Progenitor cell of endocrine pancreas (in vitro differentiated cells): ENCODE measurements at places on chromosomes 12 and 14. TPM values are rescaled to one million over a fixed set of nuclear protein-coding genes. Genes with fewer than 3 reads are reported as not detected.

- no peak overlapping the region for H3K4me3 ChIP-seq
- DNase-seq = no peak
- no peak overlapping the region for H3K27ac ChIP-seq
- H3K27me3 ChIP-seq = no peaks in the 10 kb centered on the region
These were observed 12.1 kb downstream of the NUAK1 start for GRCh38 chr12:106126441-106127337.

DNA sequence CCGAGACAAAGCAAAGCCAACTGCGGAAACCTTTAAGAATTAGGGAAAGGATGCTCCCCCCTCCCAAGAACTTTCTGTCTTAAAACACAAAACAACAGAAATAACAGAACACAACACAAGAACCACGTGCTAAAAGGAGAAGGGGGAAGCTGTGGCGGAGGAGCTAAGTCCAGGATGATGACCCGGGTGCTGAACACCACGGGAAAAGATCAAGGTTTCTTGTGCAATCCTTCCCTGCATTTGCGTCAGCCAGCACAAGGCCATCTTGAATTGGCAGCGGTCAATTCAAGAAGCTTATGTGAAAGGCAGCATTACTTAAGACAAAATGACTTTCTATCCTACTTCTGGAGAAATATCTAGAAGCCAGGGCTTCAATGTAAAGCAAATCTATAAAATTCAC lies 11.0 kb upstream of the CREBL2 start:
- no peak overlapping the region for H3K4me3 ChIP-seq
- H3K36me3 ChIP-seq = no peaks in the 10 kb centered on the region
- peaks cover 2% of the 10 kb centered on the region for H3K27me3 ChIP-seq
- DNase-seq = no peak
- no peaks in the 10 kb centered on the region for H3K4me1 ChIP-seq

DNA sequence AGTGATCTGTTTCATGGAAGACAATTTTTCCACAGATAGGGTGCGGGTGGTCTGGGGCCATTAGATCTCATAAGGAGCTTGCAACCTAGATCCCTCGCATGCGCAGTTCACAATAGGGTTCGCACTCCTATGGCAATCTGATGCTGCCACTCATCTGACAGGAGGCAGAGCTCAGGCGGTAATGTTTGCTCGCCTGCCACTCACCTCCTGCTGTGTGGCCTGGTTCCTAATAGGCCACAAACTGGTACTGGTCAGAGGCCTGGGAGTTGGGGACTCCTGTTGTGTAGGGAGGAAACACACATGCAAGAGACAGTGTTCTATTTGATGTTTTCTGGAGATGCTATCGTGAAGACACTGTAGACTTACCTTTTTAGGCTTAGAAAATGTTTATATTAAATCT lies 77.0 kb upstream of the FGD4 start:
- peaks cover 8% of the 10 kb centered on the region for H3K36me3 ChIP-seq
- no peak for DNase-seq
- H3K27ac ChIP-seq = peak overlapping the region; percentile 50
- no peaks in the 10 kb centered on the region for H3K27me3 ChIP-seq
- no peak overlapping the region for H3K4me3 ChIP-seq

Gene KRT84
- not detected in 2 replicates for total RNA-seq
